ENCODE measurements at places on chromosomes 6 and 20. TPM values are rescaled to one million over a fixed set of nuclear protein-coding genes. Genes with fewer than 3 reads are reported as not detected.
A peak's percentile ranks its signal among the peaks of the same experiment; 100 is the strongest.

RRAGD gene
- 89.5 TPM for total RNA-seq

CAP2 gene
- 79.5 TPM for total RNA-seq

FILIP1 gene
- 85.8 TPM for total RNA-seq

HFE gene
- 6.0 TPM for total RNA-seq

FAM209B gene
- total RNA-seq = not detected

MAK gene
- 0.08 TPM for total RNA-seq

OR2B6 gene
- total RNA-seq = not detected

- no peak for DNase-seq
Measured at GRCh38 chr6:77666846-77667245, 14.0 kb downstream of the MEI4 start.

DNA sequence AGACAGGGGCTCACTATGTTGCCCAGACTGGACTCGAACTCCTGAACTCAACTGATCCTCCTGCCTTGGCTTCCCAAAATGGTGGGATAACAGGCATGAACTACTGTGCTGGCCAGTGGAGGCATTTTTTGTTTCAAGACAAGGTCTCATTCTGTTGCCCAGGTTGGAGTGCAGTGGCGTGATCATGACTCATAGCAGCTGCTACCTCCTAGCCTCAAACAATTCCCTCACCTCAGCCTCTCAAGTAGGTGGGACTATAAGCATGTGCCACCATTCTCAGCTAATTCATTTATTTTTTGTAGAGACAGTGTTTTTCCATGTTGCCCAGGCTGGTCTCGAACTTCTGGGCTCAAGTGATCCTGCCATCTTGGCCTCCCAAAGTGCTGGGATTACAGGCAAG is 17.2 kb downstream of the ENPP3 start:
- no peak for DNase-seq

DNA sequence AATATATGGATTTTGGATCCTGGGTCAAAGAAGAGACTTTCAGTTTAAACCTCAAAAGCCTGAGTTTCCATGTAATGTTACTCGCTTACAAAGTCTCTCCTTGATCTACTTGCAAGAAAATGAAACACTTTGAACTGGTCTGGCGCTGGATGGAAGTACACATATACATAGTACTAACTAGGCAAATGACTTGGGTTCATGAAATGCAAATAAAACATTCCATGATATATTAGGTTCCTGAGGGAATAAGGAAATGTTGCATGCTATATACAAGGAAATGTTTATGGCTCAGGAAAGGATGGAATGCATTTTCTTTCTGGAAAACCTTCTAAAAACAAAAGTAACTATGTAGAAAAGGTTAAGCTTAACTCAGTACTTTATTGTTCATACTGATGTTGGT is 11.4 kb upstream of the TXLNB start:
- no peak for DNase-seq

DNA sequence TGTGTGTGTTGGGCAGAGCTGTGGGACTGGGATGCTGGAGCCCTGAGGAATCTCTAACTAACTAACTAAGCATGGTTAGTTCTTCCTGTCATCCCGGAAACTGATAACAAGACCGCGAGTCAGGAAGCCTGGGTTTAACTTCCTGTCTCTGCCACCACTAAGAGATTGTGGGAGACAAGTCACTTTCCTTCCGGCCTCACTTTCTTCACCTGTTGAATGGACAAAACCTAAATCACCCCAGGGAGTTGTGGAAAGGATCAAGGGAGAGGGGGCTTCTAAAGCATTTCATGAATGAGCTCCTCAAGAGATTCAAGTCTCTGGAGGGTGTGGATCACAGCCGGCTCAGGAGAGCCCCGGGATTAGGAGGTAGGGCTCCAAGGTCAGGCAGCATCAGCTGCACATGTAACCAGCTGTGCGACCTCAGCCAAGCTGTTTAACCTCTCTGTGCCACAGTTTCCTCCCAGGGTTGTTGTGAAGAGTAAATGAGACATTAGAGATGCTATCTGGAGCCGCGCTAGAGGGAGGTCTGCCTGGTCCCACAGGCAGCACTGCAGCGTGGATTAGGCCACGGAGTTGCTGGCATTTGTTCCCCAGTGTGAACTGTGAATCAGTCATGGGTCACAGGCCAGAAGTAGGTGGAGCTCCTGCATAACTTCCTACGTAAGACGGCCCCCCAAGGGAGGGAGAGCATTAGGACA is 105.1 kb downstream of the TOX2 start:
- no peak for DNase-seq

DNA sequence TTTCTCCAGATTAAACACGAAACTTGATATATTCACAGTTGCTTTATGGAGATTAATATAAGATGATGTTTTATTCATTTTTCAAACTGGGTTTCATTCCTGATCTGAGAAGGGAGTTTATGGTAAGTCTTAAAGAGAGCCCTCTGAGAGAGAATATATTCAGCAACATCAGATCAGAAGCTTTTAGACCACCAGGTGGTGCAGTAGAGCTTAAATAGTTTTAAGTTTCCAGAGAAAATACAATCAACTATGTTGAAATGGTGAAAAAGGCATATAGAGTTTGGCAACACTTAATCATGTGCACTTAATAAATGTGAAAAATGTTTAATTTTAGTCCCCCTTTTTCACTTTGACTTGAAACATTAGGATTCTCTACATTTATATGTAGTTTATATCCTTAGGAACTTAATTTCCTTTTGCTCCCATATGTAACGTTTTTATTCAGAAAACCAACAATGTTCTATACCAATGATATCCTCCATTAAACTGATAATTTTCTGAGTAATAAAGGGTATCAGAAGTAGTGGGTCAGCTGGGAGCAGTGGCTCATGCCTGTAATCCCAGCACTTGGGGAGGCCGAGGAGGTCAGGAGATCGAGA is 86.4 kb upstream of the CLDN20 start:
- DNase-seq = no peak

- DNase-seq = no peak
Measured at GRCh38 chr6:72944660-72945059, 280.6 kb downstream of the KHDC1L start.

DNA sequence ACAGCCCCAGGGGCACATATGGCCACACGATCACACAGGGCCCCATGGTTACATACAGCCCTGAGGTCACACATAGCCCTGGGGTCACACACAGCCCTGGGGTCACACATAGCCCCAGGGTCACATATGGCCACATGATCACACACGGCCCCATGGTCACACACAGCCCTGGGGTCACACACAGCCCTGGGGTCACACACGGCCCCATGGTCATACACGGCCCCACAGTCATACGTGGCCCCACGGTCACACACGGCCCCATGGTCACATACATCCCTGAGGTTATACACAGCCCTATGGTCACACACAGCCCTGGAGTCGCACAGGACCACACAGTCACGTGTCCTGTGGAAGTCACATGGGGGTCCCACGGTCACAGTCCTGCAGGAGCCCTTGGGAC is 120.1 kb downstream of the AGPAT4 start:
- DNase-seq = no peak

DNA sequence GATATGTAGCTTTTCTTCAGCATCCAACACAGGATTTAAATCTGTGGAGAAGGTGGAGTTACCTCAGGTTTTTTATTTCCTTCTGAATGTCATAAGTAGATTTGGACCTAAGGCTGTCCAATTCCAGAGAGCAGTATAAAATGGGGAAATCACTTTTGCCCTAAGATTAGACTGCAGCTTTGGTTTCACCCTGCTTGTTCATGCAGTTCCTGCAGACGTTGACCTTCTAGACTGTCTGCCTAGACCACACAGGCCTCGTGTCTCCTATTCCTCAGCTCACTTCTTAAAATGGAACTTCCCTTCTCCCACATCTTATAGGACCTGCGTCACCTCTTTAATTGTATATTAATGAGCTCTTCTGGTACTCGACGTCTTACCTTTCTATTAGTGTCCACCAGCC is 26.0 kb upstream of the C6orf62 start:
- DNase-seq = no peak

GRCh38 chr6:64263778-64264177 is 628.2 kb downstream of the PHF3 start:
- DNase-seq = no peak

DNA sequence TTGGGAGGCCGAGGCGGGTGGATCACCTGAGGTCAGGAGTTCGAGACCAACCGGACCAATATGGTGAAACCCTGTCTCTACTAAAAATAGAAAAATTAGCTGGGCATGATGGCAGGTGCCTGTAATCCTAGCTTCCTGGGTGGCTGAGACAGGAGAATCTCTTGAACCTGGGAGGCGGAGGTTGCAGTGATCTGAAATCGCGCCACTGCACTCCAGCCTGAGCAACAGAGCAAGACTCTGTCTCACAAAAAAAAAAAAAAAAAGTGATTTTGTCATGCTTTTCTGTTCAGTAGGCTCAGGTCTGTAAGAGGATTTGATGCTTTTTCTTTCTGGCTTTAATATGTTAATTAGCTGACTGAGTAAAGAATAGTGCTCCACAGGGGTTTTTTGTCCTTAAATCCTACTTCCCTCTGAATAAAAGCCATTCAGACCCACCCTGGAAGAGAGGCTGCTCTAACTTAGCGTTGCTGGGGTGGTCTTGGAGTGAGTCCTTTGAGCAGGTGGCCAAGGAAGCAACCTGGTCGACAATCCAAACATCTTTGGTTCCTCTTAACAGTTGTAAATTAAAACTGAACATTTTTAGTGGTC is 19.0 kb downstream of the MCM8 start:
- DNase-seq = no peak

GRCh38 chr6:111922454-111923297 is 49.4 kb upstream of the FYN start:
- no peak for DNase-seq

DNA sequence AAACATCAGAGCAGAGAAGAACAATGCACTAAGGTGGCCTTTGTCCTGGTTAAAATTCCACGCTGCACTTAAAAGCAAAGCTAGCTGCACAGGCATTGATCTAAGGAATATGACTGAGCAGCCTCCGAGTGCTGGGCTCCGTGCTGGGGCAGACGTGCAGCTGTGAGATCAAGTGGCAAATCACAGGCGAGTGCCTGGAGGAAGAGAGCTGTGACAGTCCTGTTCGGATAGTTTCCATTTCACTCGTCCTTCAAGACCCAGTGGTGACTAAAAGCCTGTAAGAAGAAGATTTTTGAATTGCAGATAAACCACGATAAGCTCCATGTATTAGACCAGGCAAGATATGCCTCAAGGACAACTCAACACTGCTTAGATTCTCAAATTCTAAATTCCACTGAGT is 247.9 kb downstream of the ANKRD60 start:
- no peak for DNase-seq

GRCh38 chr6:72182337-72183246 is 296.2 kb downstream of the RIMS1 start:
- DNase-seq = peak; percentile 22

DNA sequence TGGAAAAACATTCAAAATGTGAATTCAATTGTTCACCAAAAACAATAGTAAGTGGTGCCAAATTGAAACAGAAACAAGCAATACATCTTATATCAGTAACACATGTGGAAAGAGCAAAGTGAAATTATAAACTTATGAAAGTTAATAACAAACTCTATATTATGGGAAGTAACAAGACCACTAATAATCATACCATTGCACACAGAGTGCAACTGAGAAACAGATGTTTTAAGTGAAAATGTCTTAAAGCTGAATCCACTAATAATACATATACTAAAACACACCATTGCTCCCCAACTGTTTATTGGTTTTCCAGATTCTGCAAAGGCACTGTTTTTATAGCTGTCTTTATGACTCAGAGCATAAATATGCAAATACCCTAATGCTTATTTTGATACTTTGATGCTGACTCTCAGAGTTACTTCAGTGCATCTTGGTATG is 292.3 kb downstream of the RFPL4B start:
- no peak for DNase-seq

DNA sequence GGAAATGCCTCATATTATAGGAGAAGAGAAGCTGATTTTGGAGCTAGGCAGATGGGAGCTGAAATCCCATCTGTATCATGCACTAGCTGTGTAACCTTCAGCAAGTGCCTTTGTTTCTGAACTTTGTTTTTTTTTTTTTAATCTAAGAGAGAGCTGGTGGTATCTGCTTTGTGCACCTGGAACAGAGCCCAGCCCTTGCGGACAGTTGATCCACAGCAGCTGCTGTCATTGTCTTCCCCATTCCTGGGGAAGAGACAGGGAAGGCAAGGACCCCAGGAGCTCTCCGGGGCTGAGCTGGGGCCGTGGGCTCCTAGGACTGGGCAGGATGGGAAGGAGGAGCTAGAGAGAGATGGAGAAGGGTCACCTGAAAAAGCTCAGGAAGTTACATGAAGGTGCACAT is 92.1 kb downstream of the SYNJ2 start:
- no peak for DNase-seq

DNA sequence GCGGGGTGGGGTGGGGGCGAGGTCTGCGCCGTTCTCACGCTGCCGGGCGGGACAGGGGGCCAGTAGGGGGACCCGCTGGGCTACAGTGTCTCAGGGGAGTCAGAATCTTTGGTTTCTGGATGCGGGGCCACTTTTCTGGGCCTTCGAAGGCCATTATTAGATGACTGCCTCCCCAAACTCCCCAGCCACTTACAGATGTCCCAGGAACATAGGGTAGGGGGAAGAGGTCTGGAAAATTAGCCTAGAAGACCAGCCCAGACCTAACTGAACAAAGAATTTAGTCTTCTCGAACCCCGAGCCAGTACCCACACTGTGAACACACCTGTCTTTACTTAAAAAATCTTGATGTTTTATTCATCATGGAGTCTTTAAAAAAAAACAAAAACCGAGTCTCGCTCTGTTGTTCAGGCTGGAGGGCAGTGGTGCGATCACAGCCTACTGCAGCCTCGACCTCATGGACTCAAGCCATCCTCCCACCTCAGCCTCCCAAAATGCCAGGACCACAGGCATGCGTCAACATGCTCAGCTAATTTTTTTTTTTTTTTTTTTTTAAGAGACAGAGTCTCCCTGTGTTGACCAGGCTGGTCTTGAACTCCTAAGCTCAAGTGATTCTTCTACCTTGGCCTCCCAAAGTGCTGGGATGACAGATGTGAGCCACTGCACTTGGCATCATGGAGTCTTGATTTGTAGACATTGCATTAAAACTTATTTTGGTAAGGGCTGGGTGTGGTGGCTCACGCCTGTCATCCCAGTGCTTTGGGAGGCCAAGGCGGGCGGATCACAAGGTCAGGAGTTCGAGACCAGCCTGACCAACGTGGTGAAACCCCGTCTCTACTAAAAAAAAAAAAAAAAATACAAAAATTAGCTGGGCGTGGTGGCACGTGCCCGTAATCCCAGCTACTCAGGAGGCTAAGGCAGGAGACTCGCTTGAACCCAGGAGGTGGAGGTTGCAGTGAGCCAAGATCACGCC is 3.3 kb upstream of the SLC29A1 start:
- no peak for DNase-seq

DNA sequence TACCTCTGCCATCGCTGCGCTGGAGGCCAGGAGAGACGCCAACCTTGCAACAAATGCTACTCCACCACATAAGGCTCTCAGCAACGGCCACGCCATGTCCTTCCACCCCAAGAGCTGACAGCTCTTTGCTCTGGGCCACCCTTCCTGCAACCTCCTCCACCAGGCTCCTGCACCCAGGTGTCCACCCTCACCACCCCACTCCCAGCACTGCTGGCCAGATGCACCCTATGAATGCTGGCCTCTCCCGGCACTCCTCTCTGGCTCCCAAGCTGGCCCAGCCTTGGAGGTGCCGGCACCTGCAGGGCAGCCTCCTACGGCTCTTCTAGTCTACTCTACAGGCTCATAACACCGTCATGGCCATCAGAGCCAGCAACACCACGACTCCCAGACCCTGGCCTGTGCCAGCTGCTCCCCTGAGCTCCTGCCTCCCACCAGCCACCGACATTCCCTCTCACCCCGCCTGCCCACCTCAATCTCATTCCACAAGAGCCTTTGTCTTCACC is 11.2 kb downstream of the TAF4 start:
- no peak for DNase-seq
